ENCODE measurements at places on chromosomes 12 and 14.

- DNase-seq: peak; percentile 91
Measured at GRCh38 chr14:24368562-24369252, 723 bp downstream of the NFATC4 start.

- no peak for DNase-seq
Measured at GRCh38 chr12:48980389-48980952, 2.3 kb downstream of the WNT1 start.

DNA sequence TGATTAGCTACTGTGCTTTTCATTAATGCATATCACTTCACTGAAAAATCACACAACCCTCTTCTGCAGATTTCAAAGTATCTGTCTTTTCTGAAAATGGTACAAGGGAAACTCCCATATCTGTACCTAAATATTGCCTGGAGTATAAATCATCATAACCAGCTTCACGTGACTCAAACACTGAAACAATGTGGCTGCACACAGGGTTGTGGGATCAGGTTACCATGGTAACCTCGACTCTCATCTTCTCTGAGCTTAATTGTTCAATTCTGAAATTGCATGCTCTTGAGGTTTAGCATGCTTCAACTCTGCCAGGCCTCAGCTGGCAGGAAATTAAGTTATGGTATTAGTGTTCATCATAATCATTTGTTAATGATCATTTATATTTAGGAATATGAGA is 77.5 kb upstream of the CPSF6 start:
- DNase-seq: peak; percentile 6

DNA sequence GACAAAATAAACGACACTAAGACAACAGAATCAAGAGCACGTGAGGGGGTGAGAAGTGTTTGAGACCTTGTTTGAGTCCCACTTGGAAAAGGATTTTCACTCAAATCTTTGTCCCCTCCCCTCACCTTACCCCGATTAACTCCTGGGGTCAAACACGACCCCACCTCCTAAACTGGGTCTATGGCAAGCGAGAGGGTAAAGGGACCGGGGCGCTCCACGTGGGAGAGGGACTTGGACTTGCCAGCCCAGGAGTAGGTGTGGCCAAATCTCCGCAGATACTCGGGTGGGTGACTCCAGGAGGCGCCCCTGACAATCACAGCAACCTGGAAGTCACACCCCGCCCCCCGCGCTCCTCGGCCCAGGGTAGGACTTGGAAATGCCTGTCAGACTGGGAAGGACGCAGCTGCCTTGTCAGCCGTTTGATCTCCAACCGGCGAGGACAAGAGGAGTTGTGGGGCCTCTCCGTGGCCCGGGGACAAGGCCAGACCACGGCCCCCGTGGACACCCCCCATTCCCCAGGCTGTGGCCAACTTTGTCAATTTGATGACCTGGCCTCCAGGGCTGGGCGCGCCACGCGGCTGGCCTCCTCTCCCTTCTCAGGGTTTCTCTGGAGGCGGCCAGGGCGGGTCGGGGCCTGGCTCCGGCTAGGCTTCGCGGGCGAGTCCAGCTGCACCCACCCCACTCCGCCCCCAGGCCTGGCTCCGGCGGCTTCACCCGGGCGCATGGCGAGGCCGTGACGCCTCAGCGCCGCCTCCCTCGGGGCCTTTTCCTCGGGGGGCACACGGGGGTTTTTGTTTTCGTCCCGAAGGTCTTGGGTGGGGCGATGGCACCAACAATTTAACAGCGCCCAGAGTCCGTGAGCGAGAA is 1.1 kb upstream of the BCL11B start:
- DNase-seq: peak; percentile 67

DNA sequence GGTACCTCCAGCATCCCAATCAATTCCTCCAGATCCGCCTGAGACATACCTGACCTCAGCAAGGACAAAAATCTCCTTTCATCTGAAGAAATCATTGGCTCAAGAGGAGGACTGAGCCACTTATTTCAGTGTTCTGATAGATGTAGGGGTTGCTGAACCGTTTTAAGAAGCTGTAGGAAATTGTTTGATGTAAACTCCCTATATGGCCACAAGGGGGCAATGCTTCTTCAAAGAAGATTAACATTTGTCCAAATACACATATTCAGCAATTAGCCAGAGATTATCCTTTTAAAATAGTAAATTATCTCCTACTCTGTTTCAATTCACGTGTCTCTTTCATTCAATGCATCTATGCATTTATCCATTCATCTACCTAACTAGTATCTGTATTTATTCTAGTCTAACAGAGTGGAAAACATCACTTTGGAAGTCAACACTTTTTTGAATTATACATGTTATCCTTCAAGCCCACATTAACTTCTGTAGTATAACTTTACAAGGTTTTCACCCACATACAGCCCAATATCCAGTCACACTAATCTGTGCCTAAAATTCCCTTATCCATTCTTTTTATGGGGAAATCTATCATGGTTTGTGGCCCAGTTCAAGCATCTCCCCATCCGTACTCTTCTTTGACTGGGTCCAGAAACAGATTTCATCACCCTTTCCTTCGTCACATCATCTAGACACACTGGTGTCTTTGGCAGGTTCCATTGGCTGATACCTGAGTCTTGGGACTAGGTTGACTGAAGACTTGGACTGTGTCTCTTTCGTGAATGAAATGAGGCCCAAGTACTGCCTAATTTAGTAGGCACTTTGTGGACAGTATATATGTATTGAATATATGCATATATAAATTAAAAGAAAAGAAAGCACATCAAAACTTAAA is 411.0 kb upstream of the OR4E1 start:
- DNase-seq: peak; percentile 35

DNA sequence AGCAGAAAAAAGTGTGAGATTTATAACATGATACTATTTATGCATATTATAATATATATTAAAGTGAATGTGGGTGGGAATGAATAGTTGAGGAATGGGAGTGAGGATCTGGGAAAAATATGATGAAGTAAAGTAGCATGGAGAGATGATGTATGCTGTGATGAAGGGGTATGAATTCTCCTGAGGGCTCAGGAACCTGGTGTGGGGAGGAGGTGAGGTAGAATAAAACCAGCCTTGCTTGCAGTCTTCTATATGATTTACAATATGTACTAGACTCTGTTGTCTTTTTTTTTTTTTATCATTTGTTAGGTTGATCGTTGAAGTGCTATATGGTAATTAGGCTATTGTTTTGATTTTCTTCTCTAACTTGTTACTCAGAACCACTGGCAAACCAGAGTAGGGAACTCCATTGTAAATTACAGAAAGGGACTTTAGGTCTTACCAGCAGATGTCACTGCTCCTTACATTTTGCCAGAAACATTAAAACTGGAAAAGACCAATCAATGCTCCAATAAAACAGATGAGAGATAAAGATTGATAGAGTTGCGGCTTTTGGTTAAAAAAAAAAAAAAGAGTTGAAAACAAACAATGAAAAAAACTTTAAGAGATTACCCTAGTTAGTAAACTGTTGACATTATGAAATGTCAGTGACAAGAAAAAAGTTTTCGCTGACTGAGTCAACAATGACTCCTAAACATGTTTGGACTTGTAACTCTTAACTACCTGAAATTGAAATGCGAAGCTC is 39.9 kb downstream of the ATL1 start:
- DNase-seq: peak; percentile 50

DNA sequence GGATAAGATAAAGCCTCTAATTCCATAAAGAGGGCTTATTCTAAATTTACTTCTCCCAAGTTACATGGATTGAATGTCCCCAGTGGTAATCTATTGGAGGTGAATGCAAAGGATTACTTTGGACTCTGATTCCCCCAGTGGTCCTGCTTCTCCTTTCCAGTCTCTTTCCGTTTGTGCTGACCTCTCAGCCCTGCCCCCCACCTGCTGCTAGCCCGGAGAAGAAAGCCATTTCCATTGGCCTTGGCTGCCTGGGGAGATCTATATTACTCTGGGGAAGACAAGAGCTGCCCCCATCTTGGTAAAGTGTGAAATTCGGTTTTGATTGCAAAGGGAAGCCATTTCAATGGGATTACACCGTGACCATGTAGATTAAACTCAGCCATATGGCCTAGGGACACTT is 13.3 kb downstream of the ASCL1 start:
- no peak for DNase-seq

- peak; percentile 25 for DNase-seq
Measured at GRCh38 chr12:64679487-64680001, 69.2 kb downstream of the RASSF3 start.

DNA sequence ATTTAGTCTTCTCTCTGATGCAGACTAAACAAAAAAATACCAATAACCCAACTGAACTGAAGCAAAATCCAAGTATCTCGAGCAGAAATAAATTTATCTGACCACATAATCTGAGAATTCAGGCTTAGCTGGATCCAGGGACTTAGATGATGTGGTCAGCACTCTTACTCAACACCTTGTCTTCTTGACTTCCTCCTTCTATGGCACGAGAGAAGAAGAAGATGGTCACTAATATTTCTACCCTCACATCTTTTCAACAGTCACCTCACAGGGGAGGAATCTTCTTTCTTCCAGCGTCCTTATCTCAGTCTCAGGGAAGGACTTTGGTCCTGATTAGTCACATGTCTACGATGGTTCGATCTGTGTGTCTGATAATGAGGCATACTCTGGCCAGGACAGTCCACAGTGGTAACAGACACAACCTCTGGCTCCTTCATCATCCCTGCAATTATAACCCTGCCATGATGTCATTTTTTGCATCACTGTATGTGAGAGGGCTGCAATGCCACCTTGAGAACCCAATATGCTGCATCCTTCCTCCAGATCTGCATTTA is 15.8 kb downstream of the RGS6 start:
- DNase-seq: no peak

- peak; percentile 60 for DNase-seq
Measured at GRCh38 chr12:25929142-25929541, 29.3 kb upstream of the RASSF8 start.

DNA sequence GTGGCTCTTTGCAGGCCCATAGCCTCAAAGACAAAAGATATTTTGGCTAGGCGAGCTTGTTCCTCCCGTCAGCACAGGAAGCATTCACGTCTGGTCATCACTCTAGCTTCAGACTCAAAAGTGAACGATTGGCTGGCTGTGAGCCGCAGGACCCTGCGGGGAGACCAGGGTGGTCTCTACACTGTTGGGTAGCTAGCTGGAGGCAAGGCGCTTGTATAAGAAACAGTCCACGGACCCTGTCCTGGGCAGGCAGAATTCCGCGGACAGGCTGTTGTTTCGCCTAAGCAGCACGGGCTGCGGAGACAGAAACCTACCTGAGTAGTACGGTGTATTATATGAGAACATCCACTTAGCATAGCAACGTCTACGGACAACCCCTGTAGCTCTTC is 29.6 kb downstream of the WBP11 start:
- no peak for DNase-seq

GRCh38 chr14:20294636-20295035 is 11.1 kb downstream of the TTC5 start:
- DNase-seq: no peak

DNA sequence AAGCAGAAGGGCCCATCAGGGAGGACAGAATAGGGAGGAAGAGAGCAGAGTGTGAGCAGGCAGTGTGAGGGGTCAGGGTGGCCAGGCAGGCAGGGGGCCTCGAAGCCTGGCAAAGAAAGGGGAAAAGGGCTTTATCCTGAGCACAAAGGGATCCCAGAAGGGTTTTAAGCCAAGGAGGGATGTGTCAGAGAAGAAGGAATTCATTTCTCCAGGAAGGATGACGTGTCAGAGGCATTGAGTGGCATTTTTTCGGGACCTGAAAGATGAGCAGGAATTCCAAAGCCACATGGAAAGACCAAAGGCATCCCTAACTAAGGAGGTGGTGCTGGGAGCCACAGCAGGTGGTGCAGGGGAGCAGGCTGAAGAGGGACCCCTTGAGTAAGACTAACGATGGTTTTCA is 132.1 kb downstream of the DICER1 start:
- no peak for DNase-seq

DNA sequence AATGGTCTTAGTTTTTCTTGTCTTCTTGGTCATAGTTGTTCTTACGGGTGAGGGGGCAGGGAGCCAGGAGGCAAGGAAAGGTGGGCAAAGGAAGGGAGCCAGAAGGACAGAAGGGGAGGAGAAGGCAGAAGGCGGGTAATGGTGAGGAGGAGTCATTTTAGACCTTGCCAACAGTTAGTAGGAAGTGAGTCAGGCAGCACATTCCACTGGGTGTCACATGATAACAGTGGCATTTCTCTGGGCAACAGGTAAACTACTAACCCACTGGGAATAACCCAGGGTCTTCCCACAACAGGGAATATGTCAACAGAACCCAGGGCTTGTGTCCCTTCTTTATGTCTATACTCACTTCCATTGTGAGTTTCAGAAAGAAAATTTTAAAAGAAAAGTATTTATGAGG is 127.6 kb downstream of the SLC8A3 start:
- no peak for DNase-seq

GRCh38 chr12:49964849-49965624 is 3.4 kb downstream of the AQP5 start:
- no peak for DNase-seq

DNA sequence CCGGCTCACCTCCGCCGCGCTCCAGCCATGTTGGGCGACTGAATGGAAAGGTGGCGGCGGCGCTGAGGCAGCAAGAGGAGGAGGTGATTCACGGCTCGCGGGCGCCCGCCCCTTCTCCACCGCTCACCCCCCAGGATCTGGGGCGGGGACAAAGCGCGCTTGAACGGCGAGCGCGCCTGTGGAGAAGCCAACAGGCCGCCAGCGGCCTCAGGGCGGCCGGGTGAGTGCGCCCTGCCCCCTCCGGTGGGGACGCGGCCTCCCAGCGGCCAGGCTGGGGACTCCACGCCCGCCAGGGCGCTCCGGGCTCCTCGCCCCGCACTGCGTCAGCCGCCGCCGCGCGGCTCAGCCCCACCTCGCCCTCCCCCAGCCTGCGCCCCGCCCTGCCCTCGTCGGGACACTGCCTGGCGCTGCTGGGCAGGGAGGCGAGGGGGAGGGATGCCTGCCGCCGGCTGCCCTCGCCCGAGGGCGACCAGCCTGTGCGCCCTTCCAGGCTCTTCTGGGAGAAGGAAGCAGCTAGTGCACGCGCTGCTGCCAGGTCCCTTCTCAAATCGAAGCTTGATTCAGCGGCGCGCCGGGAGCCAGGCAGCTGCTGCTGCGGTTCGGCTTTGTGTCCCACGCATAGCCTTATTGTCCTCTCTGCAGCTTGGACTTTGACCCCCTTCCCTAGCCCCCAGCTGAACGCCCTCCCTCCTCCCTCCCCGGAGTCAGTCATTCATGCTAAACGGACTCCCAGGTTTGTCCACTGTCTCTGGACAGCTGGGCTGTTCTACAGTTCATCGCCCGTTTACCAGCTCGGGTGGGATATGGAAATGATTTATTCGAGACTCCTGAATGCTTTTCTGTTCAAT is at the start of gene KIF21A:
KIF21A (minus strand) TSS at position 40 of the 848 bp plus-strand sequence. CDS start 150 bp downstream, outside the sequence.
- peak; percentile 84 for DNase-seq

- peak; percentile 52 for DNase-seq
Measured at GRCh38 chr12:68611094-68611805, 551 bp downstream of the RAP1B start.

GRCh38 chr12:57243521-57244311 is 7.3 kb downstream of the STAC3 start:
- peak; percentile 69 for DNase-seq

- DNase-seq: no peak
Measured at GRCh38 chr12:25960961-25961360, 2.5 kb downstream of the RASSF8 start.

Data from fibroblast of skin of right quadriceps (primary cell).